ENCODE measurements at places on chromosomes 5 and 9.

DNA sequence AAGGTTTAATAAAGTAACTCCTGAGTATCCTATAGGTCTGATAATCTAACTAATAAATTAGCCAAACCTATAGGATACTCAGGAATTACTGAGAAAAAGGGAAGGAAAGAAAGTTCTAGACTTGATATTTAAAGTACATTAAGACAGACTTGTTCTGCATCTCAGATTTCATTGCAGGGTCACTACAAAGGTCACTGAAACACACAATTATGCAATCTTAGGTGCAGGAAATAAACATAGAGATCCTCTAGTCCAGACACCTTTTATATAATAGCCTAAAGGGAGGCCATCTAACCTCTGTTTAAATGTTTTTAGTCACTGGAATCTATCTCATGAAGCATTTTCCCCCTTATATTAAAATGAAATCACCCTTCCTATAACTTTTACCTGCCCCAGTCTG, 1215.7 kb downstream of the MAT2B start:
- DNase-seq, result no peak

GRCh38 chr5:114325541-114325940, 36.3 kb upstream of the KCNN2 start:
- no peak for DNase-seq

- DNase-seq, result no peak
Observed at GRCh38 chr5:150401376-150402228, 11.1 kb downstream of the CD74 start.

- DNase-seq, result no peak
Observed at GRCh38 chr5:40273936-40274335, 405.8 kb upstream of the PTGER4 start.

- DNase-seq, result no peak
Observed at GRCh38 chr5:151255621-151256286, 2.8 kb downstream of the GM2A start.

DNA sequence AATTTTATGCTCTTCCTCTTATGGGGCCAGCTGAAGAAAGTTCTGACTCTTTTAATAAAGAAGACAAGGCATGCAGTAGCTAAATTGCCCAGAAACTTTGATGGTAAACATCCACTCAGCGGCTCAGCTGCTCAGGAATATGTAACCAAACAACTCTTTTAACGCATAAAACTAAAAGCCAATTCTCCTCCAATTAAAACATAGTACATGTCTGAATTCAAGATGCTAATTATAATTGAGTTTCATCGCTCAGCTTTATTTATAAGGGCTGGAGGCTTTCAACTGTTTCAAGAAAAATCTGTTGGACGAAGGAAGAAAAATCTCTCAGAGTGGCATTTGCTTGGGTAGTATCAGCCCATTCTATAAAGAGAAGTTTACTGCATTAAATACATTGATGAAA, 359.5 kb downstream of the PTPRD start:
- DNase-seq, result no peak

- DNase-seq, result no peak
Observed at GRCh38 chr5:121257621-121258020, 594.1 kb upstream of the FTMT start.

DNA sequence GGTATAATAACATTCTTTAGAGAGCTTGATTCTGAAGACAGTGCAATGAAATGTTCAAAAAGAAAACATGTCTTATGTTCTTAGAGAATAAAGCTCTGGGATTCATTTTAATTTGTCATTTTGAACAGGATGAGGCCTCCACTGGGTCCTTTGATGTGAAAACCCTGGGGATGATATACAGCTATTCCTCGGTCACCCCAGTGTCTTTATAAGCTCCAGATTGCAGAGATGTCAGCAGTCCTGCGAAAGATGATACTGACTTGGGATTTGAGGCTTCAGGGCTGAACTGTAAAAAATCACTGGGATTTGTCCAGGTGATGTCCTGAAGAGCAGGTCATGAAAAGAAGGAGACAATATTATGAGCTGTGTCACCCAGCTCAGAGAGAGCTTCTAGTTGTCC, 529.7 kb upstream of the ZNF608 start:
- peak; percentile 14 for DNase-seq

DNA sequence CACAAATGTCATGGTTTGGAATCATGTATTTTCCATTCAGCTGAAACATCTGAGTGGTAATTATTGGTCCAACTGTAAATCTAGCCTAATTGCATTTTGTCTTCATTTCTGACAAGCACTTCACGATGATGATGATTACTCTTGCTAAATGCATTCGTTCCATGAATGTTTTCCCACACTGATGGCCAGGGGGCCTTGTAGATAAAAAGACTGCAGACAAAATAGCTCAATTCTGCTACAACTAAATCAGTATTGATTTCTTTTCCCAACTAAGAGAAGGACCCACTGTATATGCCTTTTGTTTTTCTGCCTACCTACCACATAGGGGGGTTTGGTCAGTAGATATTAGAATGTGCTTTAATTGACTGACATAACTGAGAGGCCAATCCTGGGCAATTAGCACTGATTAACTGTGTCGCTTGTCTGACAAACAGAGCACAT, 1351.3 kb upstream of the NUDT12 start:
- no peak for DNase-seq

DNA sequence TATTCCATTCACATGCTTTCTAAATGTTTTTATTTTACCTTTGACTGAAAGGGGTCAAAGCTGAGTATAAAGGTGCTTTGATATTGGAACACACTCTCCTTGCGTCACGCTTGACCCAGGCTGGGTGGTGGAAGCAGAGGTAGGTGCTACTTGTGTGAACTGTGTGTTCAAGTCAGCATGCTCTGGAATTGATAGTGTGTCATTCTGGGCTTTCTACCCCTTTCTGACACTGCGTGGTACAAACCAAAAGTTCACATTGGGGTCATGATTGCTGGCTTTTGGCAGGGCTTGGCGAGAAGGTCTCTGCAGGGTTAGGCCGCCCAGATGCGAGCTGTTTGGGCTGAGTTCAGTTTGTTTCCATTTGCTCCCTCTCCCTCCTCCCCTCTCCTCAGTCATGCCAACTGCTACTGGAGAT, 131.8 kb downstream of the ADAMTSL1 start:
- DNase-seq, result no peak

- no peak for DNase-seq
Observed at GRCh38 chr9:129964901-129965734, 77.9 kb downstream of the FNBP1 start.

DNA sequence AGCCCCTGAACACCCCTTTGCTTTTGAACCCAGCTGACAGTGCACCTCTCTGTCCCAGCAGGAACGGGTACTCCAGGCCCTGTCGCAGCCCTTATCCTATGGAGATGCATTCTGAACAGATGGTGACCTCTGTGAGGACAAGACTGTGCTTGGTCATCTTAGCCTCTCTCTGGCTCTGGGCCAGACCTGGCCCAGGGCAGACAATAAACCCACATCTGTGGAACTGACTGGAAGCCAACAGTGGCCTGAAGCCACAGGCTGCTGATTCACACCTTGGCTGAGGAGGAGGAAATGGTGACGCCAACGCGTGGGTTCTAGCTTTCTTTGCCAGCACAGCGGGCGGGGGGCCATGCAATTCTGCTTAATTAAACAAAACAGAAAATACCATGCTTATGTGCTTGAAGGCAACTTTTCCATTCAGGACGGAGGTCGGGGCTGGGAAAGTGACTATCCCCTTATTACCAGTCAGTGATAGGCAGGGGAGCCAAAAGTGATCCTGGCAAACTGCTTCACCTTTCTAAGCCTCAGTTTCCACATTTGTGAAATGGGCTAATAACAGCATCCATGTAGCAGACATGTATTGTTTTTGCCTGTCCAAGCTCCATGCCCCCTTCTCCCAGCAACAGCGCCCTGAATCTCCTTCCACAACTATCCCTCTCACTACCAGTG, 10.8 kb downstream of the SH3PXD2B start:
- no peak for DNase-seq

- DNase-seq, result peak; percentile 23
Observed at GRCh38 chr5:32709750-32710549, 1.2 kb upstream of the NPR3 start.

DNA sequence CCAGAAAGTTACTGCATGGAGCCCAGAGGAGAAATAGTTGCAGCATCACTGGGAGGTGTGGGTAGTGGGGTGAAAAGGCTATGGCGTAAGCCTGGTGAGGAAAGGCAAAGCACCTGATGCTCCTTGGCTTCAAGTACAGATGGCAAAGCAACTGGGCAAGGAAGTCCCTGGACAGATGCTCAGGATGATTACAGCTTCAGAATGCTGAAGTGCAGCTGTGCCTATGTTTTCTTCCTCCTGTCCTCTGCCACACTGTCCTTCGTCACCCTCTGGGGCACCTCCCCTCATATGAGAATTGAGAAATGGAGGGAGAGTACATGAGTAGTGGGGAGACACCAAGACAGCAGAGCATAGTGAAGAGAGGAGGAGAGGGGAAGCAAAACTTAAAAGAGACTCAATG, 328.0 kb downstream of the PDE4D start:
- DNase-seq, result no peak

- DNase-seq, result no peak
Observed at GRCh38 chr9:93807166-93808074, 147.7 kb downstream of the BARX1 start.

- no peak for DNase-seq
Observed at GRCh38 chr5:74257645-74258313, 382.7 kb downstream of the ENC1 start.

DNA sequence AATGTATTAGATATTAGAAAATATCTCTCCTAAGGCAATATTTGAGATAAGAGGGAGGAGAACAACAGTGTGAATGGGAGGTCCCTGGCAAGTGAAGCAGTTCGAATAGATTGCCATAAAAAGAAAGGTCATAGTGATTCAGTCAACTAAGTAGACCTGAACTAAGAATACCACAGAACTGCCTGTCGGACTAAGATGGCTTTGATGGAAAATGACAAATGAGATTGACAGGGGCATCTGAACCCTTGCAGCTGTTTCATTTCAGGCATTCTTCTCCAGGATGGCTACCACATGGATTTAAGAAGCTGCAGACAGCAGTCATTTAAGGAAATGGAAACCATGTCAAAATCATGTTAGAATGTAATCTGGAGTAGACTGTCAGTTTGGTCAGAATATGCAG, 308.4 kb upstream of the MEF2C start:
- DNase-seq, result no peak

DNA sequence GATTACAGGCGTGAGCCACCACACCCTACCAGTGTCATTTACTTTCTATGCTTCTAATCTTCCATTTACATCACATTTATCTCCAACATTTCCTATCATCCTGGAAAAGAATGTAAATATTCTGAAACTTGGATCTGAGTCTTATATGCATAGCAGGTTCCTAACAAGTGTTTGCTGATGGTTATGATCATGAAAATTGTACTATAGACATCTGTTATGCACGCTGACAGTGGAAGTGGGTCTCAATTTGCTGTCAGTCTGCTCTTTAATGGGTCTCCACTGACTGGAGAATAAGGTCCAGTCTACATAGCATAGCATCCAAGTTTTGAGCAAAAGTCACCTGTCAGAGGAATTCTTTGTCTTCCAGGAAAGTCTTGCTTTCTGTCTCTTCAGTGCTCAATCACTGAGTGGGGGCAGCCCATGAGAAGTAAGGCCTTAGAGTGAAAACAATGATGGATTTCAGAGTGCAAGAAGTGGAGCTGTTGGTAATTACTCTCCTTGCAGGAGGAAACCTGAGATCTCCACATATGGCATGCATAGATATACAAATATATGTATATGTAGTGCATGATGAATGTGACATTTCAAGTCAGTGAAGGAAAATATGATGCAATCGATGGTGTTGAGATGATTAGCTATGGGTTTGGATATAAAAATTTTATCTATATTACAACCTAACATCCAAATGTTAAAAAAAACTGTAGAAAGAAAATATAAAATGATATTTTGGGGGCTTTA, 29.2 kb upstream of the MSANTD3 start:
- DNase-seq, result no peak

DNA sequence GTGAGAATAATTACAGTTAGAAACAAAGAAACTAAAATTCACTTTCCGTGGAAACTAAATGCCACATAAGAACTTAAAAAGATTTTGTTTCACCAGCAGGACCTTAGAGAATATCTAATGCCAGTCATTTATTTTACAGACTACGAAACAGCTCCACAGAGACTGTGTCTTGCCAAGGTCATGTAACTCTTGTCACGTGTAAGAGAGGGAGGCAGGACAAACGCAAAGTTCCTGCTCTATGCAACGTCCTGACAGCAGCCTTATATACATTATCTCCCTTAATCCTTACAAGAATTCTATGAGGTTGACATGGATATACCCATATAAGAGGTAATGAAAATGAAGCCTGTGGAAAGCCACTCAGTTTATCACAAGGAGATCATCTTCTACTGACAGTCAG, 39.4 kb downstream of the CTNNAL1 start:
- no peak for DNase-seq
